NCI-H1417 (cell line): ENCODE measurements at places on chromosomes 1 and 21.

DNA sequence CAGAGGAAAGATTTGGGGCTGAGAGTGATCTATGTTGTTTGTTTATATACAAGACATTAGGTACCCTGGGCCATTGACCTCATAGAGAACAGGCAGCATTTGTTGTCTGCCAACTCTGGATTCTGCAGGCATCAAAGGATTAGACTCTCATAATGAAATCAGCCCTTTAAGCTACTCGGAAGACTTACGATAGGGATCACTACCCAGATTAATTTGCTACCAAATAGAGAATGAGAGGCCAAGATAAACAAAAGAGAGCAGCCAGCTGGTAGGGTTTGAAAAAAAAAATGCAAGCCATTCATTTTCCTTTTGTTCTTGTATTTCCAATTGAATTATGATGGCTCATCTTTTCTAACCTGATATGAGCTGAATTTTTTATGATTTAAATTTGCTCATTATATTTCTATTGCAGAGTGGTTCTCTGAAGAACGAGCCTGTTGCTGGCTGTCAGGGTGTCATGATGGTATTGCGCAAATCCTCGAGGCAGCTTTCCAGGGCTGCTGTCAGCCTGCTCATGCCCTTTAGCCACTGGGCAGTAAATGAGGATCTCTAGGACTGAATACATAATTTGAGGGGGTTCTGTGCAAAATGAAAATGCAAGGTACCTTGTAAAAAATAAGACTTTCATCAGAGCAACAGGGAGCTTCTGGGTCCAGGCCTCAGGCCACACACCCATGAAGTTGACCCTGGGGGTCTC lies 116.4 kb upstream of the KCNJ15 start:
- peak; percentile 77 for DNase-seq

DNA sequence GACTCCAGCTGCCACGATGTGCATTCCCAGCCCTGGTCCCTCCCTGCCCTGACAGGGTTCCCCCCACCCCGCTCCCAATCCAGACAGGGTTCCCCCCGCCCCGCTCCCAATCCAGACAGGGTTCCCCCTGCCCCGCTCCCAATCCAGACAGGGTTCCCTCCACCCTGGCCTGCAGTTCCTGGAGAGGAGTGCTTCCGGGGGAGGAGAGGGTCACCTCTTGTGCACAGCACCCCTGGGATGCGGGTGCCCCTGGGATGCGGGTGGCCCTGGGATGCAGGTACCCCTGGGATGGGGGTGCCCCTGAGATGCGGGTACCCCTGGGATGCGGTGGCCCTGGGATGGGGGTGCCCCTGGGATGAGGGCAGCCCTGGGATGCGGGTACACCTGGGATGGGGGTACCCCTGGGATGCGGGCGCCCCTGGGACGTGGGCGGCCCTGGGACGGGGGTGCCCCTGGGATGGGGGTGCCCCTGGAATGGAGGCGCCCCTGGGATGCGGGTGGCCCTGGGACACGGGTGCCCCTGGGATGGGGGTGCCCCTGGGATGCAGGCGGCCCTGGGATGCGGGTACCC lies 36.7 kb upstream of the SLC19A1 start:
- DNase-seq = no peak

- DNase-seq = peak; percentile 6
Observed at GRCh38 chr1:61184040-61184713, 101.8 kb downstream of the NFIA start.

DNA sequence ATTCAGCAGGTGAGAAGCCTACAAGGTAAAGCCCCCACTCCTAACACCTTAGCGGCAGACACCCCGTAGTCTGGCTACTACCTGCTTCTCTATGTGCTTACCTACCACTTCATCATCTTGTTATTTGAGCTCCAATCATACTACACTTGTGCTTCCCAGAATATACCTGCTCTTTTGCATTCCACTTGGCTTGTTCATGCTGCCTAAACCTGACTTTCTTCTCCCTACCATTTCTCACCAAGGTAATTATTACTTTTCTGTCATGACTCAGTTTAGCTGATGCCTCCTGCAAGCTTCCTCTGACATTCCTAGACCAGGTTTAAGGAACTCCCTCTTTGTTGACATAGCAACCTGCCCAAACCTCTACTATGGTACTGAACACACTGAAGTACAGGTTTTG lies 495.6 kb upstream of the C1orf87 start:
- DNase-seq = no peak

DNA sequence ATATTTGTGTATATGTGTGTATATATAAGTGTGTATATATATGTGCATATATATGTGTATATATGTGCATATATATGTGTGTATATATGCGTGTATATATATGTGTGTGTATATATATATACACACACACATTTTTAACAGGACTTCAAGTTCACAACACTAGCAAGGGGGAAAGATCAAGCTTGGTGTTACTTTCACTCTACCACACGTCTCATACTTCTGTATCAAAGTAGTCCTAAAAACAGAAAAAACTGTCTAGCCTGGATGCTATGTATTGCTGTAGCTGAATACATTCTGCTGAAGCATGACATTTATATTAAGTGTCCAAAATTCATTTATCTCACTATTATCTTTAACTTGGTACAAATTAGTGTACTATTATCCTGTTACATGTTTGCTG lies 17.9 kb upstream of the ATP6V1G3 start:
- DNase-seq = no peak

- DNase-seq = no peak
Observed at GRCh38 chr21:38504066-38504465, 5.8 kb upstream of the ERG start.

GRCh38 chr21:39707316-39707715 lies 37.7 kb upstream of the IGSF5 start:
- no peak for DNase-seq

DNA sequence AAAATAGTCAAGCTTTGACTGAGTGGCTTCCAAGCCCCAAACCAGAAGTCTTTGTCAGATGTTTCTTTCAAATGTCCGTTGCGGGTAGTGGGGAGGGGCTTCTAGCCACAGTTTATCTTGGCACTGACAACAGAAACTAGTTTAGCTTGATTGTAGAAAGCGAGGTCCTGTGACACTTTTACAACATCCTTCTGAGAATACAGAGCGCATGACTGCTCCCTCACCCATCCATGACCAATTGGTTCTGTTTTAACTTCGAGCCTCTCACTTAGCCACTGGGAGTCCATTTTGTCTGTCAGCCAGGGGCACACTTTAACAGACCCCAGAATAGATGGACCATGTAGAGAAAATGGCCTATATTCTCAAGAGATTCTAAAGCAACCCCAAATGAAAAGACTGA lies 199.2 kb upstream of the ST6GALNAC5 start:
- DNase-seq = no peak

DNA sequence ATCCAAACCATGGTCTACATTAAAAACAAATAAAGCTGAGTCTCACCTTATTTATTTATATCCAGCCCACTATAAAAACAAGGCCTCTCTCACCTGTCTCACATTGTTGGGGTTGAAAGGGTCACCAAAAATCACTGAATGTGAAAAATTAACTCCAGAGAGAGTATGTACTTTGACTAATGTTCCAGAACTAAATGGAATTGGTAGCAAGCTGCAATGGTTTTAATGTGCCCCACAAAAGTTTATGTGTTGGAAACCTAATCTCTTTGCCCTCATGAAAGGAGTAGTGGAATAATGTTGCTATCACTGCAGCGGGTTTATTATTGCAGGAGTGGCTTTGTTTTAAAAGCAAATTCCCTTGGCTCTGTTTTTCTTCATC lies 230.3 kb downstream of the LTN1 start:
- DNase-seq = no peak

DNA sequence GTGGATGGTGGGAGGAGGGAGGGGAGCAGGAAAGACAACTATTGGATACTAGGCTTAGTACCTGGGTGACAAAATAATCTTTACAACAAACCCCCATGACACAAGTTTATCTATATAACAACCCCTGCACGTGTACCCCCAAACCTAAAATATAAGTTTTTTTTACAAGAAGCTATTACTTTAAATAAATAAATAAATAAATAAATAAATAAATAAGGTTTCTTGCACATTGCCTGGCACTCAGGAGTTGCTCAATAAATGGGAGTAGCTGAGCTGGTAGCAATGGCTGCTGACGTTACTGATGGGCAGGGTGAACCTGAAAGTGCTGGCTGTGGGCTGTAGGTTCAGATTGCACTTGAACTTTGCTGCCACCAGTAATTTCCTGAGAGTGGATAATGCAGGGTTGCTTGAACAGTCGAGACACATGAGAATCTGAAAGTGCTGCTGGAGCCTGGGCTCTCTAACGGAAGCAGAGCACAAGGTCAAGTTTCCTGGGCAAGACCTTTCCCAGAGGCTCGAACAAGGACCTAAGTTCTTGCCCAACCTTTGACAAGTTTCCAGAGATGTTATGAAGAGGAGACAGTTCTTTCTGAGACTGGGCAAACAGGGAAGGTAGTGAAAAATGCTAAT lies 14.8 kb upstream of the KCNE2 start:
- DNase-seq = no peak

- peak; percentile 98 for DNase-seq
Observed at GRCh38 chr1:203480525-203481084, 5.0 kb downstream of the PRELP start.

- no peak for DNase-seq
Observed at GRCh38 chr1:81582467-81582986, 218.2 kb upstream of the ADGRL2 start.

DNA sequence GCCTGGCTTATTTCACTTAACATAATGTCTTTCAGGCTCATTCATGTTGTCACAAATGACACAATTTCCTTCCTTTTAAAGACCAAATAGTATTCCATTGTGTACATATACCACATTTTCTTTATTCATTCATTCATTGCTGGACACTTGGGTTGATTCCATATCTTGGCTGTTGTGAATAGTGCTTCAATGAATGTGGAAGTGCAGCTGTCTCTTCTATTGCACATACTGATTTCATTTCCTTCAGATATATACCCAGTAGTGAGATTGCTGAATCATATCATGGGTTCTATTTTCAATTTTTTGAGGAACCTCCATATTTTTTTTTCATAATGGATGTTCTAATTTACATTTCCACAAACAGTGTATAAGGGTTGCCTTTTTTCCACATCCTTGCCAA lies 38.6 kb upstream of the WLS start:
- no peak for DNase-seq

DNA sequence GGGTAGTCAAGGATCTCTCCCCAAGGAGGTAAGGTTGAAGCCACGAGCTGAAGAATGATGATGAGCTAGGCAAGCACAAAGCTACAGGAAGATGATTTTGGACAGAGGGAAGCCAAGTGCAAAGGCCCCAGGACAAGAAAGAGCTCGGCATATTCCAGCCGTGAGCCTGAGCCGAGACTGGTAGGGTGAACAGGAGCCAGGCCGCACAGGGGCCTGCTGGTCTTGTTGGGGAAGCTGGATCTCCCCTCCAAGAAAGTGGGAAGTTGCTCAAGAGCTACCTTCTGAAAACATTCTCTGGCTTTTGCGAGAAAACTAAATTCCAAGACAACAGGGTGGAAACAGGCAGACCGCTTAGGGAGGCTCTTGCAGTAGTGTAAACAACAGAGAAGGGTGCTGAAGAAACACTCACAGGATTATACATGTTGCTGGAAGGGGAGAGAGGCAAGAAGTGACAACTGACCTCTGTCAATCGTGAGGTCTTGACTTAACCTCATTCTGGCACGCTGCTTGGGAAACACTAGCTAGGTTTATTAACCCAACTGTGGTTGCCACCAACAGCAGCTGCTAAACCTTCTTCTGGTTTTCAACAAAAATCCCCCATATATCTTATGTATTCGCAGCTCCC lies 625.2 kb downstream of the SMYD3 start:
- DNase-seq = no peak

GRCh38 chr1:156841295-156841855 lies 17.5 kb downstream of the INSRR start:
- DNase-seq = no peak

GRCh38 chr1:216710598-216711333 lies 12.5 kb downstream of the ESRRG start:
- DNase-seq = no peak

GRCh38 chr1:209646558-209646957 lies 5.7 kb downstream of the LAMB3 start:
- DNase-seq = no peak

DNA sequence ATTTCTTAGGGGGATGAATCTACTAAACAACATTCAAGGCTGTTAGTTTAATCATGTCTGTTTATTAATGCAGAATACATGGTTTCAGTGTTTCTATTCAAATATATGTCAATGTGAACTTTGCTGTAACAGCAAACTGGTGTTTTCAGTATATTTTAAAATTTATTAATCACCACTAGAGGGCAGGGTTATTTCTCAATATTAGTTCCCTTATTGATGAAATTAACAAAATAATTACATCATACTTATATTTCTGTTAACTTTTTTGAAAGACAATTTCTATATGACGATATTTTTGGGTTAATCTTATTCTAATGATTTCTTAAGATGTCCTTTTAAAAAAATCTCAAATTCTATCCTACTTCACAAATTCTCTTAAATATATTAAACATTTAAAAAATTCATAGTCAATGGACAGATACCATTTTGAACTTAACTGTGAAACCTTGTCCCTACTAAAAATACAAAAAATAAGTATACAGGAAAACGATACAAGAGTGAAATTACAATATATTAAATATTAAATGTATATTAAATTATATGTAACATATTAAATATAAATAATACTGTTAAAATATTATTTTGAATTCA lies 1034.1 kb upstream of the PRMT6 start:
- DNase-seq = peak; percentile 48

GRCh38 chr1:22641247-22641646 lies 2.2 kb upstream of the C1QC start:
- DNase-seq = no peak

- peak; percentile 37 for DNase-seq
Observed at GRCh38 chr1:102500758-102501157, 504.0 kb upstream of the OLFM3 start.

DNA sequence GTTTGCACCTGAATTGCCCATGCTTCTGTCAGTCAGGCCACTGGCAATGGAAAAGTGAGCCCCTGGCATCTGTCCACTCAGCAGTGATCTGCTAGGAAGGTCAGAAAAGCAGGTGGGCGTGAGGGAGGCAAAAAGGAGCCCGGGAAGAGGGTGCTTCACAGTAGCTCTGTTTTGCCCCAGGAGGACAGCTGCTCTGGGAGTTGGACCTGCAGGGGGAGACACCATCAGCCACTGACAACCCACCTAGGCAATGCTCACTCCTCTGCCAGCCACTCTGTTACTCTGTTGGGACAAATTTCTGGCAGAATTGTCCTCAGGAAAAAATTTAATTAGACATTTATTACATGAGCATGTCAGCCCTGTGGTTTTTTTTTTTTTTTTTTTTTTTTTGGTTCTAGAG lies 146.4 kb downstream of the LRIG2 start:
- no peak for DNase-seq

GRCh38 chr21:37263827-37264600 lies 3.1 kb downstream of the VPS26C start:
- no peak for DNase-seq

DNA sequence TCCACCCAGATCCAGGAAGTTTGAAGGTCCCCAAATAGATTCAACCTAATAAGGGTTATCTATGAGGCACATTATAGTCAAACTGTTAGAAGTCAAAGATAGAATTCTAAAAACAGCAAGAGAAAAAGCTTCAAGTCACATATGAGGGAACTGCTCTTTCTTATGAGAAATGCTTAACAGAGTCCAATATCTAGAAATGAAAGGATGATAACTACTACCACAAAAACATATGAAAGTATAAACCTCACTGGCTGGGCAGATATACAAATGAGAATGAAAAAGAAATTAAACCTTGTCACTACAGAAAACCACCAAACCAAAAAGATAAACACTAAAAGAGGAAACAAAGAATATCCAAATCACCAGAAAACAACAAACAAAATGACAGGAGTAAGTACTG lies 201.8 kb downstream of the KCNH1 start:
- no peak for DNase-seq

- DNase-seq = peak; percentile 84
Observed at GRCh38 chr1:54886724-54887664, at the start of gene DHCR24. DHCR24 (minus strand) TSS chr1:54887195; CDS start chr1:54887119, 76 bp downstream.
